Liver (tissue), 10 donors: ENCODE measurements at places on chromosomes 7 and 10.

DNA sequence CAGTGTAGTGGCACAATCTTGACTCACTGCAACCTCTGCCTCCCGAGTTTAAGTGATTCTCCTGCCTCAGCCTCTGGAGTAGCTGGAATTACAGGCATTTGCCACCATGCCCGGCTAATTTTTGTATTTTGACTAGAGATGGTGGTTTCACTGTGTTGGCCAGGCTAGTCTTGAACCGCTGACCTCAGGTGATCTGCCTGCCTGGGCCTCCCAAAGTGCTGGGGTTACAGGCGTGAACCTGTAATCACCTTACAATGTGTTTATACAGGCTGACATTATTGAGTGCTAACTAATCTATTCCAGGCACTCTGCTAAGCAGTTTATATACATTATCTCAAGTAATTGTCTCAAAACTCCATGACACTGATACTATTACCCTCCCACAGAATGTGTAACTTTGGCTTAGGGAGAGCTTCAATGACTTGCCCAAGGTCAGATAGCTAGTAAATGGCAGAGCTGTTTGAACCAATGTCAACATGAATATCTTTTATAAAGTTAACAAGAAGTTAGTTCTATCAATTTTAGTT is 36.8 kb downstream of the KIFBP start:
- no peak overlapping the region for H3K4me3 ChIP-seq
- no peaks in the 10 kb centered on the region for H3K4me1 ChIP-seq
- DNase-seq: no peak
- H3K27ac ChIP-seq: no peak overlapping the region
- no peaks in the 10 kb centered on the region for H3K27me3 ChIP-seq

- DNase-seq: no peak
- H3K4me1 ChIP-seq: no peaks in the 10 kb centered on the region
- no peaks in the 10 kb centered on the region for H3K27me3 ChIP-seq
- H3K27ac ChIP-seq: no peak overlapping the region
- H3K36me3 ChIP-seq: no peaks in the 10 kb centered on the region
Measured at GRCh38 chr7:34211018-34211417, 305.7 kb downstream of the BMPER start.

GRCh38 chr10:78335691-78336401 is 302.2 kb downstream of the RPS24 start:
- H3K4me3 ChIP-seq: no peak overlapping the region
- H3K27me3 ChIP-seq: no peaks in the 10 kb centered on the region
- H3K36me3 ChIP-seq: no peaks in the 10 kb centered on the region
- H3K4me1 ChIP-seq: no peaks in the 10 kb centered on the region
- no peak overlapping the region for H3K27ac ChIP-seq

DNA sequence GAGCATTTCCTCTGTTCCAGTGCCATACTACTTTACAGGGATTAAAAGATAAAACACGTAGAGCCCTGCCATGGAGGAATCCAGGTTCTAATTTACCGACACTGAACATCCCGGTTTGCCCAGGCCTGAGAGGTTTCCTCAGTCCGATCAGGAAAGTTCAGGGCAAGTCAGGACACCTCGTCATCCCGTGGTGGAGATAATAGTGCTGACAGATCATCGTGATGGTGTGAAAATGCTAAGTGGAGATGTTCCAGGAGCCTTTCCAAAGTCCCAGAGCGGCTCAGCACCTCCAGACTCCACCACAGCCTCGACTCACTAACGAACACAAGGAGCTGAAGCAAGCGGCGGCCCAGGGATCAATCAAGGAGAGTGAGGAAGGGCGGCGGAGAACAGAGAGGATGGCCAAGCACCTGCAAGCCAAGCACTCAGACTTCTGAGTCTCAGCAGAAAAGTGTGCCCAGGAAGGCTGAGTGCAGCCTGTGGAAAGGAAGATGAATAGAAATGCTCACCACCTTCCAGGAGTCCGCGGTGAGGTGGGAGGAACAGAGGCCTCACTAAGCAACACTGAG is 103.7 kb upstream of the VWC2 start:
- no peak for DNase-seq
- H3K4me3 ChIP-seq: no peak overlapping the region
- no peaks in the 10 kb centered on the region for H3K36me3 ChIP-seq
- H3K27me3 ChIP-seq: no peaks in the 10 kb centered on the region
- no peaks in the 10 kb centered on the region for H3K4me1 ChIP-seq

DNA sequence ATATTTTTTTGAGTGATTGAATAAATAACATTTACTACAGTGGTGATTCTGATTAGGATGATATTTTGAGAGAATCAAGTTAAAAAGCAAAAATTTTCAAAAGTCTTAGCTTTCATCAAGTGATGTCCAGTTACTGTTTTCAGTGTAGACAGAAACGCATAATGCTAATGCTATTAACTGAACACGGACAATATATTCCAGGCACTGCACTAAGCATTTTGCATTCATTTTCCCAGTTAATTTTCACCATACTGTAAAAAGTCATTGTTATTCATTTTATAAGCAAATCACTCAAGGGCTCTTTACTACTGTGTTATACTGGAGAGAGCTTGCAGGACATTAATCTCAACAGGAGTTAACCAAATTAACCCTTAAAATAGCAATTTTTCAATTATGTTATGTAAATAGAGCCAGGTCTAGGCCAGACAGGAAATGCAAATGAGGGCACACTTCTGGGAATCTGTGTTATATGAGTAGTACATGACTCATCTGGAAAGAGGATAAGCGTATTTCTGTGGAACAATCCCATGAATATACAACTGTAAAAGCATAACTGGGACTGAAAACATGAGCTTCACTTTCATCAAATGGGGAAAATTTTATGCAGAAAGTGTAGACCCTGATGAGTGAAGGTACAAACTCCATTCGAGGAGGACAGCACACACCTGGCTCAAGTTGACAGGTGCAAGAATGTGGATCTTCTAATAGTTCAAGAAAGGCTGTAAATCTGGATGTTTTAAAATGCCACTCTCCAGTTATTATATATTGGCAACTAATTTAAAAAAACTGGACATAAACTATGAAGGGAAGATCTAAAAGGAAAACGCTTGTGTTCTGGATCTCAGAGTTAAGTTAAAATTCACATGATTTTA is 75.4 kb downstream of the ANK3 start:
- no peak overlapping the region for H3K4me3 ChIP-seq
- no peak for DNase-seq
- no peak overlapping the region for H3K27ac ChIP-seq
- no peaks in the 10 kb centered on the region for H3K4me1 ChIP-seq

GRCh38 chr7:156582591-156583123 is 57.9 kb upstream of the RNF32 start:
- H3K36me3 ChIP-seq: no peaks in the 10 kb centered on the region
- no peaks in the 10 kb centered on the region for H3K4me1 ChIP-seq
- H3K27ac ChIP-seq: no peak overlapping the region
- DNase-seq: no peak
- no peaks in the 10 kb centered on the region for H3K27me3 ChIP-seq

- H3K36me3 ChIP-seq: no peaks in the 10 kb centered on the region
- DNase-seq: no peak
- H3K4me3 ChIP-seq: no peak overlapping the region
- H3K4me1 ChIP-seq: peaks cover 43% of the 10 kb centered on the region
- peak overlapping the region; percentile 21 for H3K27ac ChIP-seq
Measured at GRCh38 chr10:7409045-7409731, 1.6 kb downstream of the SFMBT2 start.

GRCh38 chr10:27359792-27360355 is 119.3 kb upstream of the ACBD5 start:
- no peak overlapping the region for H3K4me3 ChIP-seq
- H3K27ac ChIP-seq: no peak overlapping the region
- H3K4me1 ChIP-seq: no peaks in the 10 kb centered on the region

GRCh38 chr10:133159950-133160825 is at the start of gene KNDC1:
TSS of gene KNDC1 (plus strand) at chr10:133160219. CDS start at chr10:133160468, 249 bp downstream.
- no peaks in the 10 kb centered on the region for H3K36me3 ChIP-seq
- H3K27ac ChIP-seq: no peak within 1 kb of the TSS
- DNase-seq: no peak
- peaks cover 28% of the 10 kb centered on the region for H3K4me1 ChIP-seq

DNA sequence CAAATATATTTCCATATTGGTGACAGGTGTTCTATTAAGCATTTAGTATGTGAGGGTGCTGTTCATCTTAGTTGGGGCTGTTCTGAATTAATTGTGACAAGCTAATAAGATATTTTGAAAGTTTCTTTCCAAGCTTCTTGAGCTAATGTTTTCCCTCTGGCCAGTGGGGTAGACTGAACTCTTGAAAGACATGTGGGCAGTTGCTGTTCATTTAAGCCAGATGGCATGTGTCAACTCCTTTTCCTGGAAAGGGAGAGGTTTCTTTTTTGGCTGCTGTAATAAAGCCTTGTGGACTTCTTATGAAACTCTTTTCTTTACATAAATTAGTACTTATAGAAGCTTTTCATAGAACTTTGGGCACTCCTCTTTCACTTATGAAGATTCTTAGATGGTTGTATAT is 21.7 kb downstream of the RAB18 start:
- no peaks in the 10 kb centered on the region for H3K4me1 ChIP-seq
- H3K4me3 ChIP-seq: no peak overlapping the region
- no peak for DNase-seq
- no peaks in the 10 kb centered on the region for H3K36me3 ChIP-seq
- H3K27ac ChIP-seq: no peak overlapping the region

- no peak overlapping the region for H3K27ac ChIP-seq
- peaks cover 11% of the 10 kb centered on the region for H3K4me1 ChIP-seq
- no peak overlapping the region for H3K4me3 ChIP-seq
Measured at GRCh38 chr7:100128637-100128963, 1.8 kb downstream of the MBLAC1 start.

DNA sequence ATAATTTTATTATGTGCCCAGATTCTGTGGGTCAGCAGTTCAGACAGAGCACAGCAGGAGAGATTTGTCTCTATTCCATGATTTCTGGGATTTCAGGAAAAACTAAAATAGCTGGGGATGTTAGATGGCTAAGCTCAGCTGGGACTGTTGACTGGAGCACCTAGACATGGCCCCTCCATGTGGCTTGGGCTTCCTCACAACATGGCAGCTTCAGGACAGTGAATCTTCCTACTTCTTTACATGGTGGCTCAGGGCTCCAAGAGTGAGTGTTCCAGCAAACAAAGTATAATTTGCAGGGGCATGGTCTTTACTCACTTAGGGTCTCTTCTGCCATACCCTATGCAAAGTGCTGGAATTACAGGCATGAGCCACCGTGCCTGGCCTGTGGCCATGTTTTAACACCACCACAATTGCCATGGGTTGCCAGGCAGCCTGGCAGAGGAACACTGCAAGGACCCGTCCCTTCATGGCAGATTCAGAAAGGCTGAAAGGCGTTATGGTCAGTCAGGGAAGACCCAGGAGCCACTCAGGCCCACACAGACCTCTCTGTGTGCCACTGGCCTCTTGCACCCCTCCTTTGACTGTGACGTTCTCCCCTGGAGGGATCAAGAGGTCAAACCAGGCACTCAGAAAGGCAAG is 50.8 kb upstream of the ZMIZ1 start:
- H3K36me3 ChIP-seq: no peaks in the 10 kb centered on the region
- H3K4me1 ChIP-seq: peaks cover 51% of the 10 kb centered on the region
- no peak for DNase-seq
- no peak overlapping the region for H3K4me3 ChIP-seq

GRCh38 chr7:24745355-24745754 is 11.9 kb downstream of the GSDME start:
- no peaks in the 10 kb centered on the region for H3K4me1 ChIP-seq
- no peak overlapping the region for H3K27ac ChIP-seq
- H3K27me3 ChIP-seq: no peaks in the 10 kb centered on the region
- H3K4me3 ChIP-seq: no peak overlapping the region

- no peak overlapping the region for H3K4me3 ChIP-seq
- no peaks in the 10 kb centered on the region for H3K27me3 ChIP-seq
- no peaks in the 10 kb centered on the region for H3K4me1 ChIP-seq
- no peaks in the 10 kb centered on the region for H3K36me3 ChIP-seq
- H3K27ac ChIP-seq: no peak overlapping the region
- DNase-seq: no peak
Measured at GRCh38 chr7:123211545-123211944, 11.8 kb upstream of the SLC13A1 start.

GRCh38 chr10:88122576-88122975 is 259.2 kb downstream of the PTEN start:
- H3K4me1 ChIP-seq: no peaks in the 10 kb centered on the region
- no peak for DNase-seq
- H3K4me3 ChIP-seq: no peak overlapping the region
- H3K27me3 ChIP-seq: no peaks in the 10 kb centered on the region
- no peaks in the 10 kb centered on the region for H3K36me3 ChIP-seq

DNA sequence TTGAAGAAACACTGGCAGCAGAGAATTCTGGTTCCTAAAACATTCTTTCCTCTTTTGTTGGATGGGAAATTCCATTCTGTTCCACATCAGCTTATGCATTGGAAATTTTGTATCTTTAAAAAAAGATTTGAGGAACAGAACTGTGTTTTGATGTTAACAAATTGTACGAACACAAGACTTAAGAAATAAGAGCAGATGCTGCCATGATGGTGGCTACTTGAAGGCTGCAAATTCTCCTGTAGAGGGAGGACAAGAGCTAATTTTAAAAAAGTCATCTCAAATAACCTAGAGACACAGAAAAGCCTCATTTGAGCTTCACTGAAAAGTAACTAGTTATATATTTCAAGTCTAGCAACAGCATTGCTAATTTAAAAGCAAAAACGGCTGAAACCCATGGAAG is 29.8 kb downstream of the NDUFB2 start:
- H3K36me3 ChIP-seq: no peaks in the 10 kb centered on the region
- H3K4me3 ChIP-seq: no peak overlapping the region
- no peaks in the 10 kb centered on the region for H3K27me3 ChIP-seq
- no peak for DNase-seq

DNA sequence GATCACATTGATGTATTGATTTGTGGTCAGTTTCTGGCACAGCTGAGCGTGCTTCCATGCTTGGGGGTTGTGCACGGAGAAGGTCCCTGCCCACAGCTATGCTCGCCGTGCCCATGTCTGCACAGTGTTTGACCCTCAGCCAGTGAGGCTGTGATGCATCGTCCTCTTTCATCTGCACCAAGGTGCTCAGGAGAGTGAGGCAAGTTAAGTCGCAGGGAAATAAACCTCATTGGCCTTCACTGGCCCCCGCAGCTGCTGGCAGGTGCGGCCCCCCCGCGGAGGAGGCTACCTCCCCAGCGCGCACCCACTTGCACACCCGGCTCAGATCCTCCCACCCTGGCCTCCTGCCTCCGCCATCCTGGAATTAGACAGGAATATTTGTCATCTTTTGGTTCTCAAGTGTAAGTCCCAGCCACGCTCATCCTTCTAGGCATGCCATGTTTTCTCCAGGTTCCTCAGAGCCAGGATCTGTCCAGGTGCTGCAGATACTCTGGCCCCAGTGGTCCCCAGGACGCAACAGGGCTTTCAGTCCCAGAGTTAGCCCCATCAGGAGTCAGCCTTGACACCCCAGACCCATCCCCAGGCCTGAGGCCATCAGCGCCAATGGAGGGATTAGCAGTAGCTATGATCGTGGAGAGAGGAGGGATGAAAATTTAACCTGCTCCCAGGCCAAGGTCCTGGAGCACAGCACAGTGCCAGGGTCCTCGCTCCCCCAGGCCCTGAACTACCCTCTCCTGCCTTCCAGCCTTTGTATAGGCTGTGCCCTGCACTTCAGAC is 93.7 kb downstream of the OAT start:
- H3K27ac ChIP-seq: no peak overlapping the region
- H3K36me3 ChIP-seq: no peaks in the 10 kb centered on the region
- H3K4me3 ChIP-seq: no peak overlapping the region
- no peaks in the 10 kb centered on the region for H3K27me3 ChIP-seq
- DNase-seq: no peak
